Stimulated activated naive CD8-positive, alpha-beta T cell treated with anti-CD3 and anti-CD28 coated beads, Interleukin-15, amount 100 ng/mL, for 72 hours (primary cell): ENCODE measurements at places on chromosomes 5 and 9.

- DNase-seq = no peak
Measured at GRCh38 chr9:113612828-113613227, 149.3 kb downstream of the RGS3 start.

GRCh38 chr5:472076-472655 is 29.2 kb downstream of the EXOC3 start:
- DNase-seq = no peak

DNA sequence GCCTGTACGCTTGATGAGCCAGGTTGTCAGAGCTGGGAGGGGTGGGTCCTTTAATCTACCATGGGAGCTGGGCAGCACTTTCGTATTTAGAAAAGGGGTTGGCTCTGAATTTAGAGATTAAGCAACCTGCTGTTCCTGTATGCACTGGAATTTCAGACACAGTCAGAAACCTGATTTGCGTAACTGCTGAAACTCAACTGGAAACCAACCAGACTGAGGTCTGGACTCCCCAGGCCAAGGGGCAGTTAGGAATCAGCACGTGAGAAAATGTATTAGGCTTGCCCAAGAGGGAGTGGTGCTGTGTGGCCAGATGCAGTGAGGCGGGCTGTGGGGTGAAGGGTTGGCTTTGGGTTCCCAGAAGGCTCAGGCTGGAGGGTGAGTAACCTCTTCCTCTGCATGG is 235.0 kb downstream of the GOLPH3 start:
- no peak for DNase-seq

DNA sequence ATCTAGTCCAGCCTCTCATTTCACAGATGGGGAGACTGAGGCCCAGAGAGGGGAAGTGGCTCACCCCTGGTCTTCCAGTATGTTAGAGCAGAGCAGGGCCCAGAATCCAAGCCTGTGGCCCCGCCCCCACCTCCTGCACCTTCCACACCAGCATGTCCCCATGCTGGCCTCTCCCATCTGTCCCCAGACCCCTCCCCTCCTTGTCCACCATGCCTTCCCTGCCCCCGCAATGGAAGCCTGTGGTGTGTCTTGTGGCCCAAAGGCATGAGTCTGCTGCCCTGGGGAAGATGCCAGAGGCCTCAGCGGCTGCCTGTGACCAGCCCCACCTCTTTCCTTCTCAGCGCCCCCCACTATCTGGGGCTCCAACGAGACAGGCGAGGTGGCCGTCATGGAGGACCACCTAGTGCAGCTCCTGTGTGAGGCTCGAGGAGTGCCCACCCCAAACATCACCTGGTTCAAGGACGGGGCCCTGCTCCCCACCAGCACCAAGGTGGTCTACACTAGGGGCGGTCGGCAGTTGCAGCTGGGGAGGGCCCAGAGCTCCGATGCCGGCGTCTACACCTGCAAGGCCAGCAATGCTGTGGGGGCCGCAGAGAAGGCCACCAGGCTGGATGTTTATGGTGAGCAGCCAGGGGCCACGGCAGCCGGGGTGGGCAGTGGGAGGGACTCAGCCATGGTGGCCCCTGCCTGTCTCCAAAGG is 87.2 kb downstream of the HMCN2 start:
- no peak for DNase-seq

DNA sequence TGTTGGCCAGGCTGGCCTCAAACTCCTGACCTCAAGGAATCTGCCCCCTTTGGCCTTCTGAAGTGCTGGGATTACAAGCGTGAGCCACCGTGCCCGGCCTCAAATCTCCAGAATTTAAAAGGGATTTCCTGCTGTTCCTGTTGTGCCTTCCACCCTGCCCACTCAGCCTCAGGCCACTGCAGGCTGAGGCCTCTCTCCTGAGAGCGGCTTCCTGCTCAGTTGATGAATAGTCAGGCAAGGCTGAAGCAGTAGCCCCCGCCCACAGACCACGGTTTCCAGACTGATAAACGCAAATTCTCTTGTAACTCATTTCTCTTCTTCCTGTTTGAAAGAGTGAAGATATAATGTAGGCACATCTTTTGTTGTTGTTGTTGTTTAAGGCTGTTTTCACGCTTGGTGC is 127.0 kb upstream of the PLCXD3 start:
- DNase-seq = no peak

DNA sequence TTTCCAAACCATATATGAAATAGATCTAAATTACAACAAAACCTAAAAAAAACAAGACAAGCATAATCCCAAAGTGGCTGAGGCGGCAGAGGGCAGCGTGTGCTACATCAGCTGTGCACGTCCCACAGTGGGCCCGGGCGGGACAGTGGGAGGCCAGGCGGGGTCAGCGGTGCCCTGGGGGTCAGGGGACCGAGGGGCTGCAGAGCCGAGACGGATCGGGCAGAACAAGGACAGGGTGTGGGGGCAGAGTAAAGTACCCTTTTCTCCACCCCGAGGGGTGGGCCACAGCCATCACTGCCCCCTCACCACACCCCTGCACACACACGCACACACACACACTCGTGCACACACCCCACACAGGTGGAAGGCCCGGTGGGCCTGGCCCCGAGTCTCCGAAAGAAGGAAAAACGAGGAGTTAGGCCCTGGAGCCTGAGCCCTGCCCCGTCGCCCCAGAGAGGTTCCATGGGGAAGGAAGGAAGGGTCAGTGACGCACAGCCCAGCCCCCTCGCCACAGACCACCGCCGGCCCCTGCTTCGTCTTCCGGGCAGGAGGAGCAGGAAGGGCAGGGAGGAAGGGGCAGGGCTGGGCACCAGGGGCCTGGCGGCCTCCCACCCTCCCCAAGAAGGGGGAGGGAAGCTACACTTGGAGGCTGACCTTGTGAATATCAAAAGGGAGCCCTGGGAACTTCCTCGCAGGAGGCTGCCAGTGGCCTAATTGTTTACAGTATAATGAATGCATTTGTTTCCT is 49.6 kb upstream of the UBAC1 start:
- DNase-seq = no peak

DNA sequence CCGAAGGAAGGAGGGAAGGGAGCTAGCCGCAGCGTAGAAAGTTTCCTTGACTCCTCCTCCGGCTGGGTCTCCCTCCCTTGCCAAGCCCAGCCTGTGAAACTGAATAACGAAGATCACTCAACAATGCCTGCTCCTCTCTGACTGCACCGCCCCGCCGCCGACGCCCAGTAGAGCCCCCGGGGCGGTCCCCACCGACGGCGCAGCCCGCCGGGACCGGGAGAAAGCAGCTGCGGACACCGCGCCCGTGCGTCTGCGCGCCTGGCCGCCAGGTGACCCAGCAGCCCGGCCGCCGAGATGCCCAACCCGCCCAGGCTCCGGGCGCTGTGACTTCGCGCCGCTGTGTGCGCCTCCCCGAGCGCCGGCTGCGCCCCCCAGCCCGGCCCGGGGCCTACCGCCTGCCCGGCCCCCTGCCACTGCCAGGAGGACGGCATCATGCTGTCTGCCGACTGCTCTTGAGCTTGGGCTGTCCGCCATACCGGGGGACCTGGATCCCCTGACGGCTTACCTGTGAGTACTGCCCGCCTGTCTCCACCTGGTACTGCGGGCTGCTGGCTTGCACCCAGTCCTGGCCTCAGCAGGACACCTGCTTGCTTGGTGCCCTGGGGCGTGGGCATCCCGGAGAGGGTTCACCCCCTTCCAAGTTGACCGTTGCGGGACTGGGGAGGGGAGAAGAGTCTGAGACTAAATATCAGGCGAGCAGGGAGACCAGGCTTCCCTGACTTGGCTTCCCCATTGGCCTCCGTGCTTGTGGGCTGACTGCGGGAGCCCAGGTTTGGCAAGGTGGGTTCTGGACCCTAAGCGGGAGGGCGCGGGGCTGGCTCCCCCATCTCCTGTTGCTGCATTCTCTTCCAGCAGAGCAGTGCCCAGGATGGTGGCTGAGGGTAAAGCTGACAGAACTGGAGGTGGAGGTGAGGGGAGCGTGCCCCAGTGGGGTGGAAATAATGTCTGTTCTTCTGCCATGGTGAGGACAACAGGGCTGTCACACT is 26.2 kb upstream of the SPTLC1 start:
- peak; percentile 34 for DNase-seq

- DNase-seq = no peak
Measured at GRCh38 chr5:118450554-118451332, 537.6 kb downstream of the DTWD2 start.

GRCh38 chr9:84796404-84796803 is 126.9 kb downstream of the NTRK2 start:
- DNase-seq = no peak

DNA sequence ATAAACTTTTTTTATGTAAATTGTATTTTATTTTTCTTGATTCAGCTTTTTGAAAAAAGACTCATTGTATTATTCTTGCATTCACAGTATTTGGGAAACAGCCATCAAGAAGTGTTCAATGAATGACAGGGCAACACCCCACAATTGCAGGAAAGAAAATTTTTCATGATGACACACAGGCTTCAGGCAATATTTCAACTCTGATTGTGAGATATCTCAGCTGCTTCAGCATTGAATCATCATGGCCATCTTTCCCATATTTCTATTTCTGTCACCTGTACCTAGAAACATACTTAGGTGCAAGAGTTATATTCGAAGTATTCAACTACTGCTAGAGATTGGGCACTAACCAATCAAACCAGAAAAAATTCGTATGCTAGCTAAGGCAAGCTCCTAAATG is 446.0 kb downstream of the ISL1 start:
- no peak for DNase-seq

- peak; percentile 76 for DNase-seq
Measured at GRCh38 chr5:56327809-56328208, 94.7 kb upstream of the ANKRD55 start.

GRCh38 chr9:136685216-136685615 is 2.0 kb downstream of the AGPAT2 start:
- no peak for DNase-seq

DNA sequence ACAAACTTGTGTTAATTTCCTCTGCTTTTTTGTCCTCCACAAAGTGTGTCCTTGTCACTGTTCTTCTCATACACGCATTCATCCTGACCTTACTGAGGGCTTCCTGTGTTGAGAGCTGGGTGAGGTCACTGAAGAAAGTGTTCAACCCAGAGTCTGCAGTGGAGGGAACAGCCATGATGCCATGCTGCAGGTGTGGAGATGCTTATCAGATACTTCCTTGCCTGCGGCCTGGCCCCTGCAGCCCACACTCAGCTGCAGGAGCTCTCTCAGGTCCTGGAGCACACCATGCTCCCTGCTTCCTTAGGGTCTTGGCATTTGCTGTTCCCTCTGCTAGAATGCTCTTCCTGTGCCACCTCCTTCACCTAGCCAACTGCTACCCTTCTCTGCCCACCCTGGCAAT is 108.1 kb upstream of the SPRY4 start:
- no peak for DNase-seq

DNA sequence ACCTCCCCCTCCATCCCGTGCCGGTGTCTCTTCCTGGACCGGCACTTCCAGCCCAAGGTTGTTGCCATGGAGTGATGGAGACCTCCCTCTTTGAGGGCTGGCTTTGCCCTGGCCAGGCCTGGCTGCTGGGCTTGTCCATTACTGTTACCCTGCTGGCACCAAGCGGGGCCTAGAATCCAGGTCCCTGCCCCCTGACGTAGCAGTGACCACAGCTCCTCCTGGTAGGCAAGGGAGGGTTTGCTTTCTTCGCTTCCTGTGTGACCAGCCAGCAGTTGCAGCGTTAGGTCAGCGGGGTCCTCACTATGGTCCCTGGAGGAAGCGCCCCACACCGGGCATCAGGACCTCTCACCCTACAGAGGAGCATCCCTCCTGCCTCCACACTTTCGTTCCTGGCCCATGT is 146.7 kb upstream of the COL5A1 start:
- DNase-seq = no peak

- DNase-seq = no peak
Measured at GRCh38 chr5:58462154-58462553, 2.3 kb upstream of the PLK2 start.

DNA sequence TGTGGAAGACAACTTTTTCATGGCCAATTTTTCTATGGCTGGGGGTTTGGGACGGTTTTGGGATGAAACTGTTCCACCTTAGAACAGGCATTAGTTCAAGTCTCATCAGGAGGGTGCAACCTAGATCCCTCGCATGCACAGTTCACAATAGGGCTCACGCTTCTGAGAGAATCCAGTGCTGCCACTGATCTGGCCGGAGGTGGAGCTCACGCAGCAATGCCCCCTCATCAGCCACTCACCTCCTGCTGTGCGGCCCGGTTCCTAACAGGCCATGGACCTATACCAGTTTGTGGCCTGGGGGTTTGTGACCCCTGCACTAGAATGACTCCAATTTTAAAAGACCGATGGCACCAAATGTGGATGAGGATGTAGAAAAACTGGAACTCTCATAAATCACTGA is 127.2 kb upstream of the IER5L start:
- peak; percentile 3 for DNase-seq

- DNase-seq = no peak
Measured at GRCh38 chr9:117488659-117489058, 73.8 kb upstream of the ASTN2 start.

DNA sequence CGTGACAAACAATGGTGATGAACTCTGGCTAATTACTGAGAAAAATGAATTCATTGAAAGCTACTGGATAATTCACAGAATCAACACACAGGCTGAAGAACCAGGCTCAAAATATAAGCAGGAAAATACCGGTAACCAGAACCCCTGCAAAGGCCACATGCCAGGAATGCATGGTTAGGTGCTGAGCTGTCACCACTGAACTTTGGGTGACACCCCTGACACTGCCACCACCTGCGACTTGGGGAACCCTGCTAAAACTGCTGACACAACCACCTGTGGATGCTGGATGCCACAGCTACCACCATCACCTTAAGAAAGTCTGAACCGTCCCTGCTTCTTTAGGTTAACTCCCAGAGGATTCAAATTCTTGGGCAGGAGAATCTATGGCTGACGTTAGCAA is 72.0 kb upstream of the NR4A3 start:
- no peak for DNase-seq

GRCh38 chr5:103526164-103526915 is 36.2 kb downstream of the NUDT12 start:
- no peak for DNase-seq

- DNase-seq = no peak
Measured at GRCh38 chr5:159057996-159058395, 41.7 kb downstream of the EBF1 start.

DNA sequence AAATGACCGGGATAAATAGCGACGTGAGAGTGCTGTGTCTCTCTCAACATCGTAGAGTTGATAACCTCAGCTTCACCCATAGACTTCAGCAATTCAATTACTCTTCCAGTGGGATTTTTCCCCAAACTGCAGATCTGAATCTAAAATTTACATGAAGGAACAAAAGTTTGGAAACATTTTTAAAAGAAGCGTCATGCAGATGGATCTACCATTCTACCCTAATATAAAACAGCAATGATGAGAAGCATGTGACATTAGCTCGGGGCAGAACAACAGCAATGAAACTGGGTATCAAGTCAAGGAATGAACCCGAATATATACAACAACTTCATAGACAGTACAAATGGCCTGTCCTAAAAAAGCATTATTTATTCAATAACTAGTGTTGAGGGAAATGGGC is 18.8 kb downstream of the GLT6D1 start:
- DNase-seq = no peak

- DNase-seq = no peak
Measured at GRCh38 chr5:163369776-163370385, 67.5 kb upstream of the CCNG1 start.

- DNase-seq = no peak
Measured at GRCh38 chr9:806285-807156, 35.0 kb upstream of the DMRT1 start.
